ENCODE measurements at places on chromosomes 4 and X.
A peak's percentile ranks its signal among the peaks of the same experiment; 100 is the strongest.

- peaks cover 14% of the 10 kb centered on the region for H3K4me1 ChIP-seq
- peak; percentile 55 for DNase-seq
- H3K4me3 ChIP-seq, result no peak overlapping the region
- peaks cover 22% of the 10 kb centered on the region for H3K36me3 ChIP-seq
- peaks cover 4% of the 10 kb centered on the region for H3K27me3 ChIP-seq
- no peak overlapping the region for H3K27ac ChIP-seq
Measured at GRCh38 chr4:46404981-46405380, 15.1 kb upstream of the GABRA2 start.

DNA sequence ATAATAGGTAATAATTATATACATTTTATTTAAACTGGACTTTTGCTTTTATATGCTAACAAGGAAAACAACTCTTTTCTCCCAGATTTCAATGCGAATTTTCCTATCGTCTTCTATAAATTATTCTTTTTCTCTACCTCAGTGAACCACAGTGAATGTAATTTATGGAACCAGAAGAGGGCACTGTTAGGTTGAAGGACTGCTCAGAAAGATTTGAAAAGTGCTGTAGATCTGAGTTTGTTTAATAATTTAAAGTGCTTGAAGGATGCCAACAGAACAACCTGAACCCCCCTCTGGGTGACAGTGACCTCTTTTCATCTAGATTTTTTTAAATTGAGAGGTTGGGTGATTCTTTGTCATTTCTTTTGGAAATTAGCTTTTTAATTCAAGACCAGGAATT, 54.9 kb downstream of the PHOX2B start:
- peaks cover 6% of the 10 kb centered on the region for H3K27me3 ChIP-seq
- DNase-seq, result no peak

DNA sequence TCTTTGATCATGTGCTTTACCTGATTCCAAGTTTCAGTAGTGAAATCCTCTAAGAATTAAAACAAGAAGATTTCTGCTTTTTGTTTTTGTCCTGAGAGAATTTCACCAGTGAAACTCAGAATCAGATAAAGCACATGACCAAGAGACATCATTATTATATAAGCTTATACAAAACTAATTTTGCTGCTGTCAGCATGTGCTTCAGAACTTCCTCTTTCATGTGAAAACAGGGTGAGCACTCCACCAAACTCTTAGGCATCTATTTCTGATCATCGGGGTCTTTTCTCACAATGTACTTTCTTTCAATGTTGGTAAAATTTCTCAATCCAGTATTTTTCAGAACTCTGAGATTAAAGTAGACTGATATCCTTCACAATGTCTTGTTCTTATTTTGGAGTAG, 152.1 kb downstream of the SLC39A8 start:
- no peaks in the 10 kb centered on the region for H3K36me3 ChIP-seq
- no peak overlapping the region for H3K4me3 ChIP-seq
- no peak for DNase-seq
- H3K27ac ChIP-seq, result no peak overlapping the region

DNA sequence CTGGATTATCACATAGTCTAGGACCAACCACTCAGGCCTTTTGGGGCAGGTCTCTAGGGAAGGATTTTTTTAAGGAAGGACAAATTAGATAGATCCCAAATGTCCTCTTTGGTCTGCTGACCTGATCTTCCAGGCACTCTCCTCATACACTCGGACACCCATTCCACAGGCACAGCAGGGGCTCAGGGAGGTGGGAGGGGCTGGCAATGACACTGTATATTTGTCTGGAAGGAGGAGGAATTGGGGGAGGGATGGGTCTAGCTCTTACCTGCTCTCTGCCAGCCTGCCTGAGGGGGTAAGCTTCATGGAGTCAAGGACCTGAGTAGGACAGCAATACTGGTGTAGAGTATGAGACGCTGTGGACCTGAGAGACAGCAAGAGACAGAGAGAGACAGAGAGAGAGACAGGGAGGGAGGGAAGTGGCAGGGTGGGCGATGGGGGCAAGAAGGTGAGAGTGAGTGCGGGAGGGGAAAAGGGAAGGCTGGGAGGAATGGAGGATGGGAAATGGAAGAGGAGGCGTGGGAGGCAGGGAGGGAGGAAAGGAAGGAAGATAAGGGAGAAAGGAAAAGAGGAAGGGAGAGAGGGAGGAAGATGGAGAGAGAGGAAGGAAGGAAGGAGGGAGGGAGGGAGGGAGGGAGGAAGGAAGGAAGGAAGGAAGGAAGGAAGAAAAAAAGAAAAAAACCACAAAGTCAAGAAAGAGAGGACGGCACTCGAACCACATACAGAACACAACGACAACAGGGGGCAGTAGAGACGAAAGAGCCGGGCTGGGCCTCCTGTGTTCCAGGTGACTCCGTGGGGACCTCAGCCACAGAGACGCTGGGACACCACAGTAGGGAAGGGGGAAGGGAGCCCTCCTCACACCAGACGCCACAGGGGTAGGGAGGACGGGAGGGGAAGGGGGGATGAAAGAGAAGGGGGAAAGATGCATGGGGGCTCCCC, 1.8 kb downstream of the IQSEC2 start:
- no peaks in the 10 kb centered on the region for H3K36me3 ChIP-seq
- no peak overlapping the region for H3K4me3 ChIP-seq
- no peak overlapping the region for H3K27ac ChIP-seq
- H3K27me3 ChIP-seq, result no peaks in the 10 kb centered on the region

GRCh38 chrX:150202641-150203247, 160.4 kb upstream of the MAMLD1 start:
- H3K4me1 ChIP-seq, result no peaks in the 10 kb centered on the region
- H3K27me3 ChIP-seq, result no peaks in the 10 kb centered on the region
- H3K27ac ChIP-seq, result no peak overlapping the region
- H3K4me3 ChIP-seq, result no peak overlapping the region
- H3K36me3 ChIP-seq, result no peaks in the 10 kb centered on the region
- no peak for DNase-seq

Data from WTC11 (cell line).